ENCODE measurements at places on chromosomes 16 and 17. TPM values are rescaled to one million over a fixed set of nuclear protein-coding genes. Genes with fewer than 3 reads are reported as not detected.

Gene ALDOA
- total RNA-seq, result 613 TPM

Gene PDIA2
- 2.7 TPM for total RNA-seq

Gene CCL7
- not detected for total RNA-seq

Gene DNAH9
- 0.35 TPM for total RNA-seq

Gene NPIPA7
- total RNA-seq, result 10.3 TPM

Gene CDRT15L2
- not detected for total RNA-seq

Gene NOD2
- 0.52 TPM for total RNA-seq

Gene SMIM36
- not detected for total RNA-seq

Gene HSF5
- not detected for total RNA-seq

Gene CCL8
- total RNA-seq, result not detected

Gene ZFHX3
- 63.8 TPM for total RNA-seq

Gene DUSP3
- total RNA-seq, result 42.8 TPM

Gene TEX14
- total RNA-seq, result 0.20 TPM

Gene C16orf96
- total RNA-seq, result 0.45 TPM

Gene CA5A
- total RNA-seq, result not detected

Gene DCUN1D3
- total RNA-seq, result 12.4 TPM

Gene ZG16
- total RNA-seq, result 0.11 TPM

Gene G6PC1
- total RNA-seq, result not detected

Gene TM4SF5
- total RNA-seq, result not detected

Gene ENPP7
- total RNA-seq, result not detected

Gene TP53TG3F
- not detected for total RNA-seq

Gene SPATA22
- not detected for total RNA-seq

Gene CSH2
- 0.66 TPM for total RNA-seq

Gene CYBA
- total RNA-seq, result 121 TPM

Gene PPY
- total RNA-seq, result not detected

Gene HSPB9
- total RNA-seq, result not detected

Gene NEURL4
- 52.8 TPM for total RNA-seq

Gene BAIAP3
- total RNA-seq, result 1.3 TPM

Gene PLA2G10
- not detected for total RNA-seq

Gene RAB26
- 1.1 TPM for total RNA-seq

Gene COASY
- 61.4 TPM for total RNA-seq

Gene GPR142
- not detected for total RNA-seq

Gene ITGA2B
- total RNA-seq, result 13.6 TPM

Gene TBC1D3L
- 59.1 TPM for total RNA-seq

Gene MAFG
- total RNA-seq, result 25.5 TPM

Measured in mesothelial cell of epicardium (in vitro differentiated cells).